Activated T-helper 9 cell treated with anti-CD3 and anti-CD28 coated beads, Interleukin-2, amount 50 U/mL, for 16 hours (primary cell): ENCODE measurements at places on chromosomes 7 and 10.

- DNase-seq, result no peak
These were observed 88.0 kb downstream of the MDFIC start for GRCh38 chr7:115009736-115010440.

- DNase-seq, result no peak
These were observed 9.3 kb downstream of the KNDC1 start for GRCh38 chr10:133169173-133169947.

DNA sequence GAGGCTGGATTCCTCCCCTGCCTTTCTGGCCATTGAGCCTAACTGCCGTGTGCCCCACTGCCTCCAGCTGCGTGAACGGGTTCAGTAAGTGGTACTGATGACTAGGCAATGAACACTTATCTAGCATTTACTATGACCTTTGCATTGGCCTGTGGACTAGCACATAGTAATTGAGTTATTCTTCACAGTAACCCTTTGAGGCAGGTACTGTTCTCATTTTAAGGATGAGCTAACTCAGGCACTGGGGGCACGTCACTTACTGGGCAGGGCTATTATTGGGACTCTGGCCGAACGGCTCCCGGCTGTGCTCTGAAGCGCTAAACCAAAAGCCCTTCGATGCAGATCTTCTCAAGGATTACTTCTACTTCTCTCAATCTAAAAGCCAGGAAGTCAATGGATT lies 38.3 kb downstream of the WIPF3 start:
- DNase-seq, result no peak

DNA sequence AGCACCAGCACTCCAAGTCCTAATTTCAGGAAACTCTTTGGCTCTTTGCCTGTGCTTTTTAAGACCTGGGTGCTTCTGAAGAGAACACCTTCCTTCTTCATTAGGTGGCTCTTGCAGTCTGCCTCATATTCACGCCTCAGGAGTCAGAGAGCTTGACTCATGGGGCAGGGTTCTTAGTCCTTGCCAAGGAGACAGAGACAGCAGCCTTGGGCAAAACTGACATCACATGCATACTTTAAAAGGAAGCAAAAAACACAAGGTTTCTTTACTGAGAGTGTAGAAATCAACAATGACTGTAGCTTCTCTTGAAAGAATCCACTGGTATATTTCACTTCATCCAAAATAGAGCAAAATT lies 780.6 kb downstream of the INHBA start:
- no peak for DNase-seq

GRCh38 chr7:49805371-49806007 lies 32.1 kb downstream of the VWC2 start:
- DNase-seq, result no peak

DNA sequence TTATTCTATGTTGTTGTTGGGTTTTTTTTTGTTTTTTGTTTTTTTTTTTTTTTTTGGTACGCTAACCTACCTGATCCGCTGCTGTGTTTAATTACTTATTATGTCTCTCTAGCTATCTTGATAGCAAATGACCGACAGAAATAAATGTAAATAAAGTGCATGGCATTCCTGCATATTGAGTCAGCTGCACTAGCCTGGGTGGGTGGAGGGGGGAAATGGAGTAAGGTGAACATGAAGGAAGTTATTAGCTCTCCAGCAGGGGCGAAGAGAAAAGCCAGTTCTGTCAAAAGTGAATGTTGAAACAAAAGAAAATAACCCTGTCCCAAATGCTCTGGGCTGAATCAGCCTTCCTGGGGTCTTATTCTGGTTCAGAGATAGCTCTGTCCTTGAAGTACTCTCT lies 210.7 kb upstream of the MDFIC start:
- no peak for DNase-seq

DNA sequence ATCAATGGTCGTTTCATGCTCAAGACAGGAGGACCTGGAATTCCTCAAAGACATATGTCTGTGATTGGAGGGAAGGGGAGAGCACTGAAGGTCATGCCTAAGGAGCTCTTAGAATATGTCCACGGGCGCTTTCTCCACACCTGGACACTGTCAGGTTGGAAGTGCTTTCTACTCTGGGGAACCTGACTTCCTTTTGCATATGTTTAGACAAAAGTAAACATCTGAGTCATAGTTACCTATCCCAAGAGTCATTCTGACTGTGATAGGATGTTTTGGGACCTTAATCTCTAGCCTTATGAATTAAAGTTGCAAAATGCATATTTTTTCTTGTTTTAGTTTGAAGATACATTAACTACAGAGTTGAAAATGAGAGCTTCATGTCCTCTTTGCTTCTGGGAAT lies 251.7 kb downstream of the KLF6 start:
- DNase-seq, result no peak
